ENCODE measurements at places on chromosomes 5 and 9.

GRCh38 chr5:127084656-127085055 is 11.4 kb upstream of the C5orf63 start:
- peak; percentile 18 for DNase-seq

- DNase-seq, result no peak
Measured at GRCh38 chr5:55626790-55627189, 85.3 kb downstream of the SLC38A9 start.

DNA sequence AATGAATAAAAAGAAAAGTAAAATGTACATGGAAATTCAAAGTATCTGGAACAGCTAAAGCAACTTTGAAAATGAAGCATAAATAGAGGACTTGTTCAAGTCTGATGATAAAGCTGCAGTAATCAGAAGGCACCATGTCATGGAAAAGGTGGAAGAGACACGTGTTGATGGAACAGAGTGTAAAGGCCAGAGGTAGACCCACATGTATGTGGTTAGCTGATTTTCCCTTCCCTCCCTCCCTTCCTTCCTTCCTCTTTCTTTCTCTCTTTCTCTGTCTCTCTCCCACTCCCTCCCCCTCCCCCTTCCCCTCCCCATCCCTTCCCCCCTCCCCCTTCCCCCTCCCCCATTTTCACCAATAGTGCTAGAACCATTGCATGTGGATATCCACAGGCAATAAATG is 58.7 kb upstream of the FCN1 start:
- DNase-seq, result no peak

DNA sequence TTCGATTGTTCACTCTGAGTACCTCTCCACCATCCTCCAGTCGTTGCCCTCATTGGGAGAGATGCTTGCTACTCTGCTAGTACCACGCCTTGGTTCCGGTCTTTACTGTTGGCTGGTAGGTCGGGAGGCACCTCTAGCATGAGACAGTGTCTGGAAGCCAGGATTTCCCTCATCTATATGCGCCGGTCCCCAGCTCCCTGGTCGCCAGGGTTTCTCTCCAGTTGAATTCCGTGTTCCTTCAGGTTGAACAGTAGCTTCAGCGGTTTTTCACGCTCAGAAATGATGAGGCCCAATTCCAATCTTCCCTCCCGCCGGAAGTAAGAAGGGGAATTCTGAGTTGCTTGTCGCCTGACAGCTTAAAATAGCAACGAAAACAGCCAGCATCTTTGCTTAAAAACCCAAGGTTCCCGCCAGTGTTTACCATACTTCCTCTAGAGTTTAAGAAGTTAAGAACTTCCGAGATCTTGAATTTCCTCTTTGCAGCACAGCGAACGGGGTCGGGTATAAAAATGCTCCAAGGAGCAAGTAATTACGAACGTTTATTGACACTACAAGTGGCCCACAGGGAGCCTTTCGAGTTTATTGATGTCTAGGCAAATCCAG is 1.3 kb upstream of the ST8SIA4 start:
- DNase-seq, result peak; percentile 14

- DNase-seq, result no peak
Measured at GRCh38 chr9:91740701-91741100, 209.3 kb downstream of the ROR2 start.

DNA sequence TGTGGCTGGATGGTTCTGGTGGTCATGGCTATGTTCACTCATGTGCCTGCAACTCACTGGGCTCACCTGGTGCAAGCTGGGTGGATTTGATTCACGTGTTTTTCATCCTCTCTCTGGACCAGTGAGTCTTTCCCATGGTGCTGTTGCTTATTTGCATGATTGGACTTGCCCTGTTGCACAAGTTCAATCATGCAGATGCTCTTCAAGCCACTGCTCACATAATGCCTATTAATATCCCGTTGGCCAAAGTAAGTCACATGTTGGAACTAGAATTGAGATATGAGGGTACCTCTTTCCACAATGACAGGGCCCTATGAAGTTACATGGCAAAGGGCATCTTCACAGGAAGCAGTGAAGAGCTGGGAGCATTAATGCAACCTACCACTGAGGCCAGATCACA is 26.5 kb upstream of the MROH2B start:
- no peak for DNase-seq

- DNase-seq, result no peak
Measured at GRCh38 chr5:40367255-40367654, 312.5 kb upstream of the PTGER4 start.

DNA sequence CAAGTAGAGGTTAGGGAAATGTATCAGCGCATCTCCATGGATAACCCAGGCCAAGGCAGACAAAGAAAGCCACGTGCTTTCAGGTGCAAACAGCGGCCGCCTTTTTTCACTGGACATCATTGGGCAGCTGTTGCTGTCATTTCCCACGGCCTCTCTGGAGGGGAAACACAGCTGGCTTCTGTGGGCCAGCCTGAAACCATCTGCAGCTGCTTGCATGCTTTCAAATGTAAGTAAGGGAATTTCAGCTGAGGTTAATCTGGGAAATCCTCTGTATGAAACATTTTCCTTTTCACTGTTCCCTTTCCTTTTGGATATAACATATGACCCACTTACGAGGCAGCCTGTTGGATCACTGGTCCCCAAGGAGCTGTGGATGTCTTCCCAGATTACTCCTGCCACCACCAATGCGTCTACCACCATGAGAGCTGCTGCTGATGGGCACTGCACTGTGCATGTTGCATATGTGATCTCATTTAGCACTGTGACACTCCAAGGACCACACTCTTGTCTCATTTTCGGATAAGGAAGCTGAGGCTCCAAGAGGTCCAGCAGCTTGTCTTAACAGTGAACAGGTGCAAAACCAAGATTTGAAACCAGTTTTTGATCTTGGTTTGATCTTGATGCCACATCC is 106.3 kb downstream of the C9orf152 start:
- no peak for DNase-seq

- DNase-seq, result peak; percentile 63
Measured at GRCh38 chr9:98074115-98074990, 17.8 kb downstream of the NANS start.

DNA sequence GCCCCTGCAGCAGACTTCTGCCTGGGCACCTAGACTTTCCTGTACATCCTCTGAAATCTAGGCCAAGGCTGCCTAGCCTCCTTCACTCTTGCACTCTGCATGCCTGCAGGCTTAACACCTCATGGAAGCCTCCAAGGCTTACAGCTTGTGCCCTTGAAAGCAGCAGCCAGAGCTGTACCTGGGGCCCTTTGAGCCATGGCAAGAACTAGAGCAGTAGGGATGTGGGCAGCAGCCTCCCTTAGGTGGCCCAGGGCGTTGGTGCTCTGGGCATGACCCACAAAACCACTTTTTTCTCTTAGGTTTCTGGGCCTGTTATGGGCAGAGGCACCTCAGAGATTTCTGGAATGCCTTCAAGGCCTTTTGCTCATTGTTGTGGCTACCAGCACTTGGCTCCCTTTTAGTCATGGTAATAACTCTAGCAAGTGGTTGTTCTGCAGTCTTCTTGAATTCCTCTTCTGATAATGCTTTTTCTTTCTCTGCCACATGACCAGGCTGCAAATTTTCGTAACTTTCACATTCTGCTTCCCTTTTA is 606.2 kb downstream of the TLE4 start:
- no peak for DNase-seq

- DNase-seq, result no peak
Measured at GRCh38 chr9:8389531-8389930, 590.0 kb upstream of the DMAC1 start.

DNA sequence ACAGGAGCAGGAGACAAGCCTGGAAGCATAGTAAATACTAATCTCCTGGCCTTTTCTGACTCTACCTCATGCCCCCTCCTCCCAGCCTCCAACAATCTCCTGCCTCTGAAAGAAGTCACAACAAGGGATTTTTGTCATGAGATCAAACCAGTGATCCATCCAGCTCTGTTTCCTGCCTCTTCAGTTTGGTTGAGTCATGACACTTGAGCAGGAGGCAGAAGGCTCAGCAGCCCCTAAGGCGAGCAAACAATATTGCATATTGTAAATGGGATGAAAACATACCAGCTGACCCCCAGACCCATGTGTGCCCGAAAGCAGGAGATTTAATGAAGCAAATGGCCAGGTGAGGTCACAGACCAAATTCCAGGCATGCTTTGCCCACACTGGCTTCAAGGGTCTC is 272.8 kb downstream of the GAS1 start:
- no peak for DNase-seq

DNA sequence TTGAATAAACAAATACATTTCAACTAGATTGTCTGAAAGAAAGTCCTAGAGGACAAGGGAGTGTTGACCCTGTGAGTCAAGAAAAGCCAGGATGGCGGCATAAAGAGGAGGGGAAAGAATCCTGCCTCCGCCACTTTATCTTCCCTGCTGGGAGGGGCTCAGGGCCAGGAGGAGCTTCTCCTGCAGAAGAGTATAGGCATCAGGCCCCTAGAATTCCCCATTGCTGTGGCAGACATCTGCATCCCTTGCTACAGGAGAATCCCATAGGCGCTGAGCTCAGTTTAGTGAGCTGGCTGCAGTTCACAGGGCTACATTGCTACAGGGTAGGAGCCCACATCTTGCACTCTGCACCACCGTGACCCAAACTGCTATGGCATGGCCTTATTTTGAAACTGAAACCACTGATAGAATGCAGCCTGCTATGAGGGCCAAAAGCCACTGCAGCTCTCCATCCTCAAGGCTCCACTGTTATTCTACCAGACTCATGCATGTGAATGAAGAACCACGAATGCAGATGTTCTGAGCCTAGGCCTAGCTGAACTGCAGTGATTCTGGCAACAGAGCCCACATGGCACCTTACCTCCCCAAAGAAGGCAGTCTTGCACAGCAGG is 941.4 kb upstream of the CTNND2 start:
- DNase-seq, result no peak

- no peak for DNase-seq
Measured at GRCh38 chr5:11037080-11037479, 276.0 kb upstream of the DAP start.

- DNase-seq, result peak; percentile 44
Measured at GRCh38 chr5:170491479-170491878, 12.3 kb upstream of the KCNIP1 start.

DNA sequence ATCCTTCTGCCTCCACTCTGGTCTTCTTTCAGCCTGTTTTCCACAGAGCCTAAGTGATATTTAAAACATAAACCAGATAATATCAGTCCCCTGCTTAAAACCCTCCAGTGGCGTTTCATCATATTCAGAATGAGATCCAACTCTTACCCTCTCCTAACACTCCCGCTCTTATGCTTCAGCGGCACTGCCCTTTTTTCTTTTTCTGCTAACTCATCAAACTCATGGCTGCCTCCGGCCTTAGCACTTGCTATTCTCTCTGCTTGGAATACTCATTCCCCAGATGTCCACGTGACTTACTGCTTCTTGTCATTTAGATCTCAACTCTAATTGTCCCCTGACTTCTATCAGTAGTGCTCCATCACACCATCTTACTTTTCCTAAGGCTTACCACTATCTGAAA is 73.6 kb downstream of the PIP5K1B start:
- no peak for DNase-seq

DNA sequence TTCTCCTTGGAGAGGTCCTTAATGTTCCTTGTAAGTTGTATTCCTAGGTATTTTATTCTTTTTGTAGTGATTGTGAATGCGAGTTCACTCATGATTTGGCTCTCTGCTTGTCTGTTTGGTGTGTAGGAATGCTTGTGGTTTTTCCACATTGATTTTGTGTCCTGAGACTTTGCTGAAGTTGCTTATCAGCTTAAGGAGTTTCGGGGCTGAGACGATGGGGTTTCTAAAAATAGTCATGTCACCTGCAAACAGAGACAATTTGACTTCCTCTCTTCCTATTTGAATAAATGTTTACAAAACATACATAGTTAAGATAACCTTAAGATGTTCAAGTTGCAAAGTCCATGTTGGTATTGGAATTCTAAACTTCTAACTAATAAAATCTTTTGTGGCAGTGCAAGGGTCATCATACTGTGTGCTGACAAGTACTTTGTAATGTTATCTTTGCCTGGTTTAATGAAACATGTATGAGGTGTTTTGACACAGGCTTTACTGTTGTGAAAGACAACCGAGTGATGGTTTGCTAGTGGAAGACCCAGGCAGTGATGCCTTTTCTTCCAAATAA is 286.2 kb downstream of the MRPS30 start:
- DNase-seq, result no peak

All from Ammon's horn (tissue), 1 donor.